ENCODE measurements at places on chromosomes 11 and 22.

DNA sequence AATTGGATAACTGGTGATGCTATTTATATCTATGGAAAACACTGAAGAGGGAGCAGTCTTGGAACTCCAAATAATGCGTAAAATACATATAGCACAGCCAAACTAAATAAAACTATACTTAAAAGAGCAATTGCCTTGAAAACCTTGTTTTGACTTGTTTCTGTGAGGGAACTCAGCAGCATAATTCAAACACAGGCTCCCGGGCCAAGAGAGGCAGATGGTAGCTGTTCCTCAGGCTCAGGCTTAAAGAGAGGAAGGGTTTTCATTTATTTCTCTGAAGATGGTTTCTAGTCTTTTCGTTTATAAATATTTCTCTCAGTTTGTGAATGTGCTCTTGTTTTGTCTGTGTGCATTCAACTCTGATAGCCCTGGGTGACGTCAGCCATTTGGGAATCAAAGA, 82.4 kb downstream of the FANCF start:
- no peak for DNase-seq

DNA sequence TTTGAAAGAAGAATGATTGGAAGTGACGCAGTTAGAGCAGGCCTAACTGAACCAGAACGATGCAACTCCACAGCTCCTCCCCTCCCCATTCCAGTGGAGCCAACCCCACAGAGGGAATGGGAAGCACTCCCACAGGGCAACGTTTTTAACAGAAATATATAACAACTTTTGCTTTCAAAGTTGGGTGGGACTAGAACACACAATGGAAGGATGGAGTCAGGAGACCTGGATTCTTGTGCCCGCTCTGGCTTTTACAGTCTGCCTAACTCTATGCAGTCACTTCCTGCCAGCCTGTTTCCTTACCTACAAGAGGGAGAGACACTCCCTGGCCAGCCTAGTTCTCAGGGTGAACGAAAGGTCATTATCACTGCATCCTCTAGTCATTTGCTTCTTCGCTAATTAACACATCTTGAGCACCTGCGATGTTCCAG, 75.5 kb downstream of the PACSIN2 start:
- DNase-seq: no peak

- DNase-seq: no peak
Observed at GRCh38 chr11:69385832-69386427, 92.0 kb downstream of the MYEOV start.

DNA sequence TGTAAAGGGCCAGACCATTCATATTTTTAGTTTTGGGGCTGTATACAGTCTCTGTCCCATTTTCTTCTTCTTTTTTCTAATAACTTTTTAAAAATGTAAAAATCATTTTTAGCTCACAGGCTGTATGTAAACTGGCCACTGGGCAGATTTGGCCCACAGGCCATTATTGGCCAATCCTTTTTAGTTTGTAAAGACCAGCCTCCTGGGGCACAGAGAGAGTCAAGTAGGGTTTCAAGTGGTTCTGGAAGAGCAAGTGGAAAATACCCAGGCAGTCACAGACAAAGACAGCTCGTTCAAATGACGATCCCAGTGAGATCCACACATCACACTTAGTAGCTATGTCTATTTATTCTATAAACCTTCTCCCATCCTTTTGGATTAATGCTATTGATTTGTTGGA, 150.2 kb upstream of the ARHGAP20 start:
- DNase-seq: no peak

- no peak for DNase-seq
Observed at GRCh38 chr11:66698491-66698890, 20.8 kb upstream of the RBM4B start.

- DNase-seq: no peak
Observed at GRCh38 chr22:33240888-33241475, 182.8 kb upstream of the SYN3 start.

DNA sequence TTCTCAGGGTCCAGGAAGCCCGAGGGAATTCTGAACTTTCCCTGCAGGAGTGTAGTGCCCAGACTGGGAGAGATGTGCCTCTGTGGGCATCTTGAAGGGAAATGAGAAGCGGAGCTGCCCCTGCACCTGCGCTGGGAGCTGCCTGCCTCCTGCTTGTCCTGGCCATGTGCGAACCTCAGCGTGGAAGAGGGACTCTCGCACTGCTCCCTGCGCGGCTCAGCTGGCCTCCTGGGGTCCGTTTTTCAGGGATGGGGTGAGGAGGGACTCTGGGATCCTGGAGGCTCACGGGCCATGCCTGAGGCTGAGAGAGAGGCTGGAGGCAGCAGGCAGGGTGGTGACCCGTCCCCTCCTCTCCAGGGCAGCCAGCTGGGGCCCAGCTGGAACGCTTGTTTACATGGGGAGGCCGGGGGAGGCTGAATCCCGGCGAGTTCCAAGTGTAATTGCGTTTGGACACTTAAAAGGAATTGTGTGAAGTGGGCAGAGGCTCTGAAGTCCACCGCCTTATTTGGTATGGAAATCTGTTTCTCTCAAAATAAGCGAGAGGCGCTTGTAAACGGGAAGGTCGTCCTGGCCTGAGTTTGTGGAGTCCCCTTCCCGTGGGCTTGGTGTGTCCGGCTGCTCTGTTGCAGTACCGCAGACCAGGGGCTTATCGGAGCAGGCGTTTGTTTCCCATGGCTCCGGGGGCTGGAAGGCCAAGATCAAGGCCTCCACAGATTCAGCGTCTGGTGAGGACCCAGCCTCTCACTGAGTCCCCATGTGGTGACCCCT, 1.2 kb upstream of the MRGPRF start:
- no peak for DNase-seq

DNA sequence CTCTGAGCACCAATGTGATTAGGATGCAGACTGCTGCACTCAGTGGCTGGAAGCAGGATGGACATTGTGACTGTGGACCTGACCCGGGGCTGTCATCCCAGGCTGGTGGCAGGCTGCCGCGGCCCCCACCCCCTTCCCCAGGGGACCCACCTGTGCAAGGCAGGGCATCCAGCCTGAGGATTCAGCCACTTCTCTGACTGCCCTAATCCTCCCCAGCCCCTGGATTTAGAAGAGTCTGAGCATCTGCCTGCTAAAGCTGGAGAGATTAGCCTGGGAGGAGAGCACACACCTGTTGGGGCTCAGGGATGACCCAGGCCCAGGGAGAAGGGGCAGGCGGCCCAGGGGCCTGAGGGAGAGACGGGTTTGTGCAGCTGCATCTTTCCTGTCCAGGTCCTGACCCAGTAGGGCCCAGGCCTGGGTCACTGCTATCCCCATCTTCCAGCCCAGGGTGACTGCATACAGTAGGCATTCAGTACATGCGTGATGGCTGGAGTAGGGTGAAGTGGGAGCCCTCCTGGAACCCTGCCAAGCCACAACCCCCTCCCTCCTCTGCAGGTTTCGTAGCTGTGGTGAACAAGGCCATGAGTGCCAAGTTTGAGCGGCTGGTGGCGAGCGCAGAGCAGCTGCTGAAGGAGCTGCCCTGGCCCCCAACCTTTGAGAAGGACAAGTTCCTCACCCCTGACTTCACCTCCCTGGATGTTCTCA, 12.1 kb downstream of the DPP3 start:
- no peak for DNase-seq

- DNase-seq: no peak
Observed at GRCh38 chr11:18203723-18204122, 31.1 kb downstream of the MRGPRX4 start.

DNA sequence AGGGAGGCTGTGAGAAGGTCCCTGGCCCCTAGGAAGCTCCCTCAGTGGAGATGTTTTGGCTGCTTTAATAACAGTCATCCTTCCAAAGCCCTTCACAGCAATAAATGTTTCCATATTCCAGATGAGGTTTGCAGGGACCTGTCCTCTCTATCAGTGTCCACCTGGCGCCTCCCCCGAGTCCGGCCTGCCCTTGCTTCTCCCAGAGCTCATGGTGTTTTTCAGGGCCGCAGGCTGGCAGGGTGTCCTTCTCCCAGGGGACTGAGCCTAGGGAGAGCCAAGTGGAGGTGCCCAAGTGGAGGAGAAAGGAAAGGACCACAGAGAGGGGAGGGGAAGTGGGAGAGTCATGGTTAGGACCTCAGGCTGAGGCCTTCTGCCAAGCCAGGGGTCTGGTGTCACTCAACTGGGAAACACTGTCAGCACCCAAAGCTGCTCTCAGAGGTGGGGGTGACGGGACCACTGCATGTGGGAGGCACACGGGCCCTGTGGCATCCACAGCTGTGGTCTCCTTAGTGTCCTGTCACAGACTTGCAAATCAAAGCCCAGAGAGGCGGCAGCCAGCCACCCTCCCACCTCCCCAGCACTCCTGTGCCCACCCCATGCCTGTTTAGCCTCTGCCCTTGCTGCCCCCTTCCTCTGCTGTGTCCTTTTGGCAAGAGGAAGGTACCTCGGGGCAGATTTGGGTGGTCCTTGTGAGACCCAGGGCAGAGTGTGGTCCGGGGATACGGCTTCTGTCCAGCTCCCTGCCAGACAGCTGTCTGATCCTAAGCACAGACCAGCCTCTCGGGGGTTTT, 6.4 kb downstream of the DERL3 start:
- DNase-seq: no peak

DNA sequence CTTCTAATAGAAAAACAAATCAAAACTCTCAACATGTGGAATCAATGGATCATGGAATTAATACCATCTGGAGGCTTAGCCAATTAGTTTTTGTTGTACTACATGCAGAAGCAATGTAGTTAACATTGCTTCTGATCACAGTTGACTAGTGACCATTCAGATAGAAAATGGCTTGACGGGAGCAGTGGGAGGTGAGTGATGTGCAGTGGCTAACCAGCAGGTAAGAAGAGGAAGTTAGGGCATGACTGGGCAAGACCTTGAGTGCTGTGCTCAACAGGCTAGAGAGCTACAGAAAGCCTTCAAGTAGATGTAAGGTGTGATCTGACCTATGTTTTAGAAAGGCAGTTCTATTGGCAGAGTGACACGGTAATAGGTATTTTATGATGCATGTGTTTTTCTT, 60.7 kb upstream of the ALKBH3 start:
- DNase-seq: no peak

DNA sequence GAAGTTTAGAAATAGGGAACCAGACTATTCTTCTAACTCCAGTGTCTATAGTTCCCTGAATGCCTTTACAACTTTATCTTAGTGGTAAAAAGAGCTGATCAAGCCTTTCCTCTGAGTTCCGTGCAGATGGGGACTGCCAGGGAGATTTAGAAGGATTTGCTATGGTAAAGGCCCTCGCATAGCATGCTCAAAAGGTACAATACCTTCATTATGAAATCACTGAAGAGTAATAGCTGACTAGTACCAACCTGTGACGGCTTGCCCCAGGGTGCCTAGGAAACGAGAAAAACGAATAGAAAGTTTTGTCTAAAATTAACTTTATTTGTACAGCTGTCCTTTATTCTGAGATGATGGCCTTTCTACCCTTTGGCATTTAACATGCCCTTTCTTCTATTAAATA, 150.1 kb upstream of the ARHGAP42 start:
- no peak for DNase-seq

DNA sequence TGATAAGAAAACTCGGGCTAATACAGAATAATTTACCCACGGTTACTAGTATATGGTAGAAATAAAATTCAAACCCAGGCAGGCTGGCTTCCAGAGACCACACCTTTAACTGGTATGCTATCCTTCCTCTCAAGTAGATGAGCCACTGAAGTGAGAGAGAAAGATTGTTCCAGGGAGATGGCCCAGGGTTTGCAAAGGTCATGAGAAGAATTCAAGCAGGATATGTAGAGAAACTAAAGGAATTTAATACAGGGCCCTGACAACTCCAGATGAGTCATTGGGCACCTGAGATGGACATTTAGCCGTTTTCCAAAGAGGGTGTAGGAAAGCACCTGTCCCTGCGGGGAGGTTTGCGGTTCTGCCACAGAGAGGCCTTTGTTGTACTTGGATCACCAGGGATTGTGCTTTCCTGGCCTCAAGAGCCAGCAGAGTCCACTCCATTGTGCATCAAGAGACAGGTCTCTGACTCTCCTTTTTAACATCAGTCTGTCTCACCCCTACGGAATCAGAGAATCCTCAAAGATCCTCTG, 152.7 kb upstream of the BLID start:
- DNase-seq: no peak

GRCh38 chr11:7688238-7688826, 15.0 kb upstream of the CYB5R2 start:
- DNase-seq: no peak

Data from stimulated activated CD4-positive, alpha-beta T cell treated with anti-CD3 and anti-CD28 coated beads, Interleukin-1b, Interleukin-23, amount 100 ng/mL, for 24 hours (primary cell).